GM12864 (cell line): ENCODE measurements at places on chromosomes 6 and 20.

DNA sequence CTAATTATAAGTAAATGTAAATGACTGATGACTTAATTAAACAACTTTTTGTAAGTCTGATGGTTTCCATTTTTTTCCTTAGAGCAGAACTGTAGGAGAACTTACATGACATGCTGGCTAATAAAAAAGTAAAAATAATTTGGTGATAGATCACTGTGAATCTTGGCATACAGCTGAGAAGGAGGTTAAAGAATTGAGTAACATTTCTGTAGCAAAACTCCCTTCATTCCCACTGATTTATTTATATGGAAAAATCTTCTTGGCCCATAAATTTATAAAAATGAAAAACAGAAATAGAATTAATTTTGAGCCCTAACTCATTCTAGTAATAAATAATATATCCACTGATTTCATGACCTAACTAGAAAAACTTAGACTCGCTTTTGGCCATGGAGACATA, 48.1 kb downstream of the SLC22A3 start:
- DNase-seq = no peak

DNA sequence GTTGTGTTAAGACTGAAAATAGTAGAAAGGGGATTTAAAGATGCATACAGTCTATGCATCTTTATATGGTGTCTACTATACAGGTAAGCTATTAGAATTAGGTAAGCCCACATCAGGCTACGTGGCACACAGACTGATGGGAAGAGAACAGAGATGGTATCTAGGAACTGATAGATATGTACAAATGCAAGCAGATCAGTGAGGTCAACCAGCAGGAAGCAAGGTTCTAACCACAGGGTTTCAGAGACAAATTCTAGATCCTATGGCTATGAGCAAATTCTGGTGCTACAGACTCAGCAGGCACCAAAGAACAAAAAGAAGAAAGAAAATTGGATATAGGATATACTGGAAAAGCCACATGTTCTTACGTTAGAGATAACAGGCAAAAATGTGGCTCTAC, 110.6 kb downstream of the TRDN start:
- DNase-seq = no peak

GRCh38 chr6:89817481-89817880, 2.1 kb downstream of the MDN1 start:
- DNase-seq = no peak

DNA sequence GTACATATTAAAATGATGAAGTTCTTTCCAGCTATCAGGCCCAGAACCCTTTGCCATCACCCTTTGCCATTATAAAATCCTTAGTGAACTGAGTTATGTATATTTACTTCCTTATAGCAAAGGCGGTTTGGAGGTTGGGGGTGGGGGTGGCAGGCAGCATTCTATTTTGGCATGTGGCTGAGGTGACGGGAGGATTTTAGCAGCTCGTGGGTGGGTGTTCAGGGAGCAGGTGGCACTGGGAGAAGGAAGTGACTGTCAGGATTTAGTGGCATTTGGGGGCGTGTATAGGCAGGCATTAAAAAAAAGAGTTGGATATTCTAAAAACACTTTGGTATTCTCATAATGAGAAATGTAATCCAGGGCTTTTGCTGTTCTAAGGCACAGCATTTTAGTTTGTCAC, 150.7 kb downstream of the RIMS1 start:
- no peak for DNase-seq

DNA sequence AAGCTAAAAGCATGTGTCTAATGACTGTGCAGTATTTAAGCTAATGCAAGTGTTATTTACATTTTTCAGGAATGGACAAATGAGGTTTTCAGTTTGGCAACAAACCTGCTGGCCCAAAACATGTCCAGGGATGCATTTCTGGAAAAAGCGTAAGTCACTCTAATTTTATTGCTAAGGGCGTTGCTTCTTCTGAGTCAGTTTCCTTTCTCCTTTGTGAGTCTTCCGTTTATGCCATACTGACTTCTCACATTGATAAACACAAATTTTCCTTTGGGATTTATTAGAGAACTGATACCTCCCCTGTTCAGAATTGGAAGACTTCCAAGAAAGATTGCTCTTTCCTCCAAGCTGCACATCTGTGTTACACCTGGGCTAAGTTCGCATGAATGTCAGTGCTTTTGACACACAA, 422.9 kb upstream of the PLCB4 start:
- DNase-seq = no peak

- no peak for DNase-seq
These were observed 115.4 kb downstream of the SLX4IP start for GRCh38 chr20:10550204-10551118.

DNA sequence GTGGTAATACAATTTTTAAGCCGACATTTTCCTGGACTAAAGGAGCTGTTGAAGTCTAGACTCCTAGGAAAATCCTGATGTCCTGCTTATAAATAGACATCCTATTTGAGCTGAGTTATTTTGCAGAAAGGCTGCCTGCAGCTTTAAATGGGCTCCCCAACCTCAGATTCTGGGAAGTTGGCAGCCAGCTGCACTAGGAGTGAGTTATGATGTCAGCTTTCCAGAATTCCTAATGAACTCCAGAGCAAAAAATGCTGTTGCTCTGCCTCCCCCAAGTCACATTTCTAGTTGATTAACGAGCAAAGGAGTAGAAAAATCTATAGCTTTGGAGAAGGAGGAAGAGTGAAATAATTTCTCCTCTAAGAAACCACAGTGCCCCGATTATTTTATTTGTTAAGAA, 346.3 kb upstream of the SULF2 start:
- no peak for DNase-seq

DNA sequence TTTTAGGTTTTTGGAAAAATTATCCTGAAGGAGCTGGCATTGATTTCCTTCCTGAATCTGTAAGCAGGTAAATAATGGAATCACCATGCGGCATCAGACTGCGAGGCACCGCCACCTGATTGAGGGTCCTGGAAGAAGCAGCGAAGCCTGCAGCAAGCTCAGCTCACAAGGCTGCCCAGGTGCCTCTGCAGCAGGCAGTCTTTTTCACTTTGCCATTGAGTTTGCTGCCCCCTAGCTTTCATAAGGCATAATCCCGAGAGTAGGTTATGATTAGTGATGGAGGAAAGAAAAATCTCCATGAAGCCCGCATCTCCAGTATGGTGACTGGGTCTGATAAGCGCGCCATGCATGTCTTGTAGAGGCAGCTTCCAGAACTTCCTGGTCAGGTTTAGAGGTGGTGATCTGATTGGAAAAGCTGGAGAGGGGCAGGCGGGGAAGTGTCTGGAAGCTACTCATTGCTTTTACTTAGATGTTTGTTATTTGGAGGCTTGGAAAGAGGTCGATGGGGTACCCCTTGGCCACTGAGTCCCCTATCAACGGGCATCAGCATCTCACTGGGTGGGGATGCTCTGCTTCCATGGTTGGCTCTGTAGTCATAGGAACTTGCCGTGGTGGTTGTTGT, 26.7 kb downstream of the IYD start:
- no peak for DNase-seq

GRCh38 chr6:43934183-43934802, 164.3 kb downstream of the VEGFA start:
- no peak for DNase-seq

DNA sequence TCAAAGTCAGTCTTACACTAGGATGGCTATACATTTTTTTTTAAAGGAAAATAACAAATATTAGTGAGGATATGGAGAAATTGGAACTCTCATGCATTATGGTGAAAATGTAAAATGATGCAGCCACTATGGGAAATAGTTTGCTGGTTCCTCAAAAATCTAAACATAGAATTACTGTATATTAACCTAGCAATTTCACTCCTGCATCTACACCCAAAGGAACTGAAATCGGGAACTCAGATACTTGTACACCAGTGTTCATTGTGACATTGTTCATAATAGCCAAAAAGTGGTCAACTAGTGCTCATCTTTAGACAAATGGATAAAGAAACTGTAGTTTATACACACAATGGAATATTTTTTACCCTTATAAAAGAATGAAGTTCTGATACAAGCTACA, 110.7 kb downstream of the UTRN start:
- DNase-seq = no peak

DNA sequence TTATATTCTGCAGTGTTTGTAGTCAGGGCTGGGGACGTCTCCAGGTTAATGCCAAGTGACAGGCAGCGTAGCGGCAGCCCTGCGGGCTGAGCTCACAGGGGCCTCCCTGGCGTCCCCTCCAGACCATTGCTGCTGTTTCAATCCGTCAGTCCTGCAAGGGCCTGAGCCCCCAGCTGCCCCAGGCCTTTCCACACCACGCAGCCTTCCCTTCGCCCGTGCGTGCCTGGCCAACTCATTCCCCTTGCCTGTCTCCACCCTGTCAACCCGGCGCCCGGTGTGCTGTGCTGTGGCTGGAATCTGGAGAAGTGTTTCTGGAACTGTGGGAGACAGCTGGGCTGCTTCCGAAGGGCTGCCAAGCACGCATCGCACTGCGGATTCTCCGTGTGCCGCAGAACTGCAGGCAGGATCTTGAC, 11.9 kb downstream of the BHLHE23 start:
- no peak for DNase-seq

GRCh38 chr6:138869398-138869797, 73.5 kb downstream of the ECT2L start:
- DNase-seq = no peak
